ENCODE measurements at places on chromosomes 7 and 10. TPM values are rescaled to one million over a fixed set of nuclear protein-coding genes. Genes with fewer than 3 reads are reported as not detected.

GRCh38 chr7:33923440-33924229 is 18.3 kb downstream of the BMPER start:
- no peak for DNase-seq

The MALRD1 gene
- 0.50 TPM for total RNA-seq

- DNase-seq, result no peak
Observed at GRCh38 chr7:150519310-150519709, 4.6 kb downstream of the GIMAP7 start.

GRCh38 chr10:117360016-117360415 is 15.2 kb downstream of the PDZD8 start:
- no peak for DNase-seq

- DNase-seq, result no peak
Observed at GRCh38 chr10:48390933-48391845, 84.7 kb downstream of the MAPK8 start.

The NANOS1 gene
- total RNA-seq, result 2.9 TPM

Data from WTC11 (cell line).